ENCODE measurements at places on chromosomes 6 and 20.

GRCh38 chr6:92708270-92708669 lies 711.1 kb downstream of the EPHA7 start:
- no peak for DNase-seq

DNA sequence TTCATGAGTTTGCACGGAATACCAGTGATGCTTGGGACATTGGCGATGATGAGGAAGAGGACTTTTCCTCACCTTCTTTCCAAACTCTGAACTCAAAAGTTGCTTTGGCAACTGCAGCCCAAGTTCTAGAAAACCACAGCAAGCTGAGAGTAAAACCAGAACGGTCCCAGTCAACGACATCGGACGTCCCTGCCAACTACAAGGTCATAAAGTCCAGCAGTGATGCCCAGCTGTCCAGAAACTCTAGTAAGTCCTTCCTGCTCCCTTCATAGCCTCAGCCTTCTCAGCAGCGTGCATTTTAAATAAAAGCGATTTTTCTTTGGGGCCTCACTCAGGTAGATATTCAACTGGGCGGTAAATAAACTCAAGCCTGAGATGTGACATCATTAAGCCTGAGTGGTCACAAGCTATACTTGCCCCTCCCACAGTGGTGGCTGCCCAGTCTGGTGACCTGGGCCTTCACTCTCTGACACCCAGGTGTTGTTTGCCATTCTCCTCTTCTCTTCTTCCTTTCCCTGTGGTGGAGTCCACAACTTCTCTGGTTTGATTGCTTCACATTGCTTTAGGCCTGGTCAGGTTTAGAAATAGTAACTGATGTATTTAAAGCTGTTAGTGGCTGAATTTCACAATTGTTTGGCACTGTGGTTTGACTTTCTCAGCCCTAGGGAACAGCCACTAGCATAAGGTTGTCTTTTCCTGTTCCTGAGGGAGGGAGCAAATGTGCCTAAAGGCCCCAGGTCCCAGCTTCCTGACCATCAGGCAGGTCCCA lies 21.6 kb upstream of the TMEM217 start:
- no peak for DNase-seq

- no peak for DNase-seq
Measured at GRCh38 chr20:4147319-4147718, 132.0 kb upstream of the RNF24 start.

- no peak for DNase-seq
Measured at GRCh38 chr6:140554421-140554820, 1180.0 kb upstream of the CITED2 start.

- DNase-seq, result no peak
Measured at GRCh38 chr6:56821005-56821432, 133.9 kb upstream of the BEND6 start.

DNA sequence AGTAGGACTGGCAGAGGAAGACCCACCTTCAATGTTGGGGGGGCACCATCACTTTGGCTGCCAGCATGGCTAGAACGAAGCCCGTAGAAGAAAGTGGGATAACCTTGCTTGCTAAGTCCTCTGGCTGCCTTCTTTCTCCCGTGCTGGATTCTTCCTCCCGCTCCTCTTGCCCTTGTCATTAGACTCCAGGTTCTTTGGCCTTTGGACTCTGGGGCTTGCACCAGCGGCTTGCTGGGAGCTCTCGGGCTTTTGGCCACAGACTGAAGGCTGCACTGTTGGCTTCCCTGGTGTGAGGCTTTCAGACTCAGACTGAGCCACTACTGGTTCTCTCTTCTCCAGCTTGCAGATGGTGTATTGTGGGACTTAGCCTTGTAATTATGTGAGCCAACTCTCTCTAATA lies 28.2 kb downstream of the GSTA2 start:
- DNase-seq, result no peak

DNA sequence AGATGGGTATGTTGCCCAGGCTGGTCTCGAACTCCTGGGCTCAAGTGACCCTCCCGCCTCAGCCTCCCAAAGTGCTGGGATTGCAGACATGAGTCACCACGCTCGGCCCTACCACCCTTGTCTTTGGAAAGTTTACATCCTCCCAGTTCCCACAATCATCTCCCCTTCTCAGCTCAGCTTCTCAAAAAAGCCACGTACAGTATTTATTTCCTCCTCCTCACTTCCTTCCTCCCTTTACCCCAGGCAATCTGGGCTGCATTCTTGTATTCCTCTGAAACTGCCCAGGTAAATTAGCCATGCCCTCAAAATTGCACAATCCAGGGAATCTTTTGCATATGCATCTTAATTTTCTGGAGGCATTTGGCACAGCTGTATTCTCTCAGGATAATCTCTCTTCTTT lies 7.4 kb upstream of the SLC23A2 start:
- DNase-seq, result no peak

GRCh38 chr6:29424168-29424567 lies 9.4 kb downstream of the OR12D1 start:
- DNase-seq, result no peak

GRCh38 chr6:150079604-150080003 lies 10.7 kb upstream of the ULBP3 start:
- no peak for DNase-seq

DNA sequence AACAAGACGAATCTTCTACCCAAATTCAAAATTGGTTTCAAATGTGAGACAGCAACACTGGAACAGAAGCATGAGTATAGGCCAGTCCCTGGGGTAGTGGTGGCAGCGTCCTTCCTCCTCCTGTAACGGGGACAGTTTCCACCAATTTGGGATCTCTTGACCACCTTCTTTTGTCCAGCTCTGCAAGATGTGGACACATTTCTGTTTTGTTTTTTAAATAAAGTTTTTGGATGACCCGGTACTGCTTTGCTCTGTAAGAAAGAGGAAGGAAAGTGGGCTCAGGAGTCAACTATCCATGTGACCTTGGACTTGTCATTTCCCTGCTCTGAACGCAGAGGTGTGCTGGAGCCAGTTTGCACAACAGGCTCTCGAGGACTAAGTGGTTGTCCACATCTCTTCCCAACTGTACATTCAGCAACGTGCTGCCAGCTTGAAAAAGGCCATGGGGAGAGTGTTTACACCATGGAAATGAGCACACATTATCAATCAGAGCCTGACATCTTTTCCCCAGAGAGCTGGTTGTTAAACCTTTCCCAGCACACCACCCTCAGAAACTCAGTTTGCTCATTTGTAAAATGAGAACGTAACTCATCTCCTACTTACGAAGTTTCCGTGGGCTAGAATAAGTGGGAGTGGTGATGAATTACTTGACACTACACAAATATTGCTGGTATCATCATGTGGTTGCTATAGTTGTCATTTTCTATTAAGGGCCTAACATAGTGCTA lies 66.5 kb downstream of the ADTRP start:
- DNase-seq, result no peak

GRCh38 chr20:17824676-17825251 lies 125.0 kb downstream of the BANF2 start:
- DNase-seq, result no peak

DNA sequence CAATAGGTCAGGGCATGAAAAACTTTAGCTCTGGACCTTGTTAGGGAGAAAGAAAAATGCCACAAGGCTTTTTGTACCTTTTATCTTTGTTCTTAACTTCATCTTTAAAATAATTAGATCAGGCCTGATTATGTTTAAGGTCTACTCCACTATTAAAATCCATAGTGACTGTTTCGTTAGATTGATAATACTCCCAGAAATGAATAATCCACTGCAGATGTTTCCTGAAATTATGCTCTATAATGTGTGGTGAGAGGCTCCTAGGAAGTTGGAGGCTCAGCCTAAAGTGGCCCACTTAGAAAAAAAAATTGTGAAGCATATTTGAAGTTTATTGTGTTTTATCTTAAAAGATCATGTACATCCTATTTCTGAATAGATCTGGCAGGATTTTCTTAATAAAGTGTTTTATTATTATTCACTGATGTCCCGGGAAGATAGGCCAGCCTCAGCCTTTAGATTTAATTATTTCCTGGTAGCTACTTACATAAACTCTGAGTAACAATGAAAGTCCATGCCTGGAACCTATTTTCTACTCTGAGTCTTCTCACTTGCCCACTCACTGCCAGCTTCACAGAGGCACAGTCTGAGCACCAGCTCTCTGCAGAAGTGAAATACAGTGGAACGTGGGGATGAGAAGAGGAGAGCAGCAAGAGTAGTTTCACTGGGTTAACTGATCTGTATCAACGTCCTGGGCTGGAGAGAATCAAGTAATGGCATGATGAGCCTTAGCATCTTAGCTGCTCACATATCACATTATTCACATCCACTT lies 126.8 kb upstream of the TMEM170B start:
- DNase-seq, result no peak

DNA sequence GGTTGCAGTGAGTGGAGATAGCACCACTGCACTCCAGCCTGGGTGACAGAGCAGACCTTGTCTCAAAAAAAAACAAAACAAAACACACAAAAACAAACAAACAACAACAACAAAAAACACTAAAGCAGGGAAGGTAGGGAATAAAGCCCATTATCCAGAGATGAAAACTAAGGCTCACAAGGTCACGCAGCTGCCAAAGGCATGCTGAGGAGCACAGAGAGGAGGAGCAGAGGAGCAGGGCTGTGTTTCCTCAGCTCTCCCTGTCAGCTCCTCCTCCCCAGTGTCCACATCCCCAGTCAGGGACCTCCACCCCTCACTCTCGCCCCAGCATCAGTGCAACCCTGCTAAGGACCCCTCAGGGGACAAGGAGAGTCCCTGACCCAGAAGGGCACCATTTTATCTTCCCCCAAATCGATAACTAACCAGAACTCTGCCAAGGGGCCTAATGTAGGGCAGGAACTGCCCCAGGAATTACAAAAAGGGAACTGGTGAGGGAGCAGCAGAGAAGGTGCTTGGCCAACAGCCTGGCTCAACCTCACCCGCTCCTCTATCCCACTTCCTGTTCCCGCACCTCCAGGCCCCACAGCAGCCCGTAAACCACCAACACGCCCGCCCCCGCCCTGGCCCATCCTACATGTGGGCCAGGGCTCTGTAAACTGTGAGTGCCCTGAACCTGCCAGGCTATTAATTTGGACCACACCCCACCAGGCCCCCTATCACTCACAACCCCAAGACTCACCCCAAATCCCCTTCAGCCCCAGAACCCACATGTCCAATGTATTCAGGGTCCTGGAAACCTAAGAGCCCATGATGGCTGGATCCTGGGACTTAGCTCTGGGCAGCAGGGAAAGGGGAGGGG lies 9.0 kb downstream of the TEAD3 start:
- DNase-seq, result no peak

GRCh38 chr6:150915880-150916265 lies 50.4 kb downstream of the MTHFD1L start:
- DNase-seq, result no peak

DNA sequence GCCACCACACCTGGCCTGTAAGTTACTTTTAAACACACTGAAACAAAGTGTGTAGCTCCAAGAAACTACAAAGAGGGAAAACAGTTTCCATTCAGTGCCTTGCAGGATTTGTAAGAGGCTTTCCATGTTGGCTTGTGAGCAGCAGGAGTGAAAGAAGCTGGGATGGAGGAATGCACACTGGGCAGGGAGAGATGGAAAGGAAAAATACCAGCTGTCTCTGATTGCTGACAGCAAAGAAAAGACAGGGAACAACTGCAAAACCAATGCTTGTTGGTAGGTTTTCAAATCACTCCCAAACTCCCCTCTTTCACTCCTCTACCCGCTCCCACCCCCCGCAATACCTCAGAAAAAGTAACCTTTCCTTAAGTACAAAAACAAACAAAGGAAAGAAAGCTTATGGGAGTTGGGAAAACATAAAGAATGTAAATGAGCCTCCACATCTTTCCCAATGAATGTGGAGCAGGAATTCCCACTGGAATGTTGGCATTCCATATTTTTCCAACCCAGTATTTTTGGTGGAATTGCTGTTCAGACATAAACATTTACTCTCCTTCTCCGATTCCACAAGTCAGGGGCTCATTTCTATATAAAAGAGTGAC lies 166.1 kb downstream of the THBS2 start:
- no peak for DNase-seq

GRCh38 chr6:126804332-126805064 lies 314.0 kb upstream of the RSPO3 start:
- no peak for DNase-seq

DNA sequence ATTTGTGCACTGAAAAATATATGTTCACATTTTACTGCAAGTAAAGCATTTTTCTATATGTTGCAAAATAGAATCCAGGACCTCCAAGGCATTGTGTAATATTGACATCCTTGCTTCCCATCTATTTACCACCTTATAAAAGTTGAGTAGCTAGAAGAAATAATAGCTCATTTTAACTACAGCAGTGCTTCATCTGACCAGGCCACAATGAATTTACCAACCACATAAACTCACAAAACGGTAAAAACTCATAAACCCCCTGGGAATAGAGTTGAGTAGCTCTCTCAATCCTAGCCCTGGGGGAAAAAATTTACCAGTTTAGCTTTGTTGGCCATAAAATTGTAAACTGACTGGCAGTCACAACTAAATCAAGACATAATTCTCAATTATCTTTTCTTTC lies 3.9 kb downstream of the ATXN1 start:
- DNase-seq, result no peak

DNA sequence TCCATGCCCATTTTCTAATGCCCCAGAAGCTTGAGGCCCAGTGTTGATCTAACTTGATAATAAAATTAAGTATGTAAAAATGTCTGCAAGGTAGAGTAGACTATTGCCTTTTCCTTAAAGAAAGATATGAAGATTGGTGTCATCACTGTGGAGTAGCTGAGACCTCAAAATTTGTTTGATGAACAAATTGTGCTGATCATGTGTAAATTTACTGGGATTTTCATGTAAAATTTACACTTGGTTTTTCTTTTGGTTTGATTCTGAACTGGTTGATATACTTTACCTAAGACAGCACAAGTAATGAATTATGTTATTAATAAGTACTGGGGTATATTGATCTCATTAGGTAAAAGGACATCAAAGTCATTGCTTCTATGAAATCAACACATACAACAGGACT lies 207.3 kb downstream of the COL19A1 start:
- no peak for DNase-seq

DNA sequence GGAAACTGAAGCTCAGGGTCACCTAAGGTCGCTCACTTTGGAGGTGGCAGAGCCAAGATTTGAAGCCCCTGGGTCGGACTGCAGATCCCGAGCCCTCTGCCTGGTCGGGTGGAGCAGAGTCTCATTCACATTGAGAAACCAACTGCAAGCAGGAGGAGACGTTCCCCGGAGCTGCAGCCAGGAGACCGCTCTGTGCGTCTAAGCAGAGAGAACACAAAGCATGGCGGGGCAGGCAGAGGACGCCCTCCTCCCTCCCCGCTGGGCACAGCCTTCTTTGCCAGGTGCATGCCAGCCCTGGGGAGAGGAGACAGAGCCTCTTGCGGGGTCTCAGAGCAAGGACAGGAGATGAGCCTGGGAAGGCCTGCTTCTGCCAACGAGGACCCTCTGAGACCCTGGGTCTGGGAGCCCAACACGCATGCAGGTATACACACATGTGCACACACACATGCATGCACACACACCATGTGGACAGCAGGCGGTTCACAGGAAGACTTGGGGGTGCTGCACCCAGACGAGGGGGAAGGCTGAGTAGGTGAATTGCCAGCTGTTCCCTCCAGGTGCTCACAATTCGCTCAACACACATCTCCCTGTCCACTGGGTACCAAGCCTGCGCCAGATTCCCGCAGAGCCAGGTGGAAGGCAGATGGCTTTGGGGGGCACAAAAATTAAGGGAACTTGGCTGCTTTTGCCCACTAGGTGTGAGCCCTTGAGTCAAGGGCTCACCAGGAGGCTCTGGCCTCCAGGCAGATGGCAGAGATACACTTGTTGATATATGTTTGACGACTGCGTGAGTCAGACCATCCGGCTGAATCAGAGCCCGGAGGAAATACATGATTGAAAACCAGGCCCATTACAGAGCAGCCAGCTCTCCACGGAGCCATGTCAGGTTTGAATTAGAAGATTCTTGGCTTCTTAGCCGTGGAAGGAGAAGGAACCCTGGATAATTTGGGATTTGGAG lies 5.5 kb upstream of the NTSR1 start:
- no peak for DNase-seq

- DNase-seq, result no peak
Measured at GRCh38 chr6:15114061-15114460, 131.8 kb upstream of the JARID2 start.
